A549 treated with GW870086 at 1 μM for 4 hours (cell line): ENCODE measurements at places on chromosomes 7 and 10. TPM values are rescaled to one million over a fixed set of nuclear protein-coding genes. Genes with fewer than 3 reads are reported as not detected.

PAOX gene
- total RNA-seq, result 1.4 to 2.1 TPM (median 1.8 TPM) in 5 replicates

AGR3 gene
- total RNA-seq, result not detected in 5 replicates

XPNPEP1 gene
- 34.0 to 39.6 TPM (median 35.6 TPM) in 5 replicates for total RNA-seq

NACAD gene
- total RNA-seq, result 0.10 to 0.28 TPM (median 0.23 TPM) in 5 replicates

RAB19 gene
- total RNA-seq, result not detected in 5 replicates

FGFR2 gene
- 0.28 to 0.55 TPM (median 0.38 TPM) in 5 replicates for total RNA-seq

TAS2R41 gene
- total RNA-seq, result not detected in 5 replicates

SPDYE5 gene
- total RNA-seq, result not detected in 5 replicates

GDF10 gene
- 0.06 to 0.22 TPM (median 0.07 TPM) in 4 of 5 replicates, not detected in the other for total RNA-seq

SFXN2 gene
- 1.7 to 3.7 TPM (median 3.2 TPM) in 5 replicates for total RNA-seq

MACC1 gene
- total RNA-seq, result not detected in 5 replicates

PRF1 gene
- total RNA-seq, result 0.09 to 0.25 TPM in 2 of 5 replicates, not detected in the others

SVIL gene
- 16.5 to 20.3 TPM (median 19.3 TPM) in 5 replicates for total RNA-seq

FAS gene
- 31.2 to 35.7 TPM (median 33.5 TPM) in 5 replicates for total RNA-seq

CLIP2 gene
- 11.7 to 17.4 TPM (median 15.2 TPM) in 5 replicates for total RNA-seq

PON1 gene
- 0.64 to 1.1 TPM (median 0.80 TPM) in 5 replicates for total RNA-seq

LRRN3 gene
- 0.03 to 0.05 TPM in 2 of 5 replicates, not detected in the others for total RNA-seq

TUBAL3 gene
- total RNA-seq, result 0.19 to 0.50 TPM (median 0.27 TPM) in 5 replicates

OR9A2 gene
- total RNA-seq, result not detected in 5 replicates

CPA4 gene
- 3.2 to 5.4 TPM (median 4.7 TPM) in 5 replicates for total RNA-seq

SRRT gene
- 120 to 140 TPM (median 134 TPM) in 5 replicates for total RNA-seq
